Nucleus accumbens (tissue), 56 donors: ENCODE measurements at places on chromosomes 7 and 10.

- no peak for DNase-seq
These were observed 177.7 kb upstream of the PRSS1 start for GRCh38 chr7:142571581-142571980.

DNA sequence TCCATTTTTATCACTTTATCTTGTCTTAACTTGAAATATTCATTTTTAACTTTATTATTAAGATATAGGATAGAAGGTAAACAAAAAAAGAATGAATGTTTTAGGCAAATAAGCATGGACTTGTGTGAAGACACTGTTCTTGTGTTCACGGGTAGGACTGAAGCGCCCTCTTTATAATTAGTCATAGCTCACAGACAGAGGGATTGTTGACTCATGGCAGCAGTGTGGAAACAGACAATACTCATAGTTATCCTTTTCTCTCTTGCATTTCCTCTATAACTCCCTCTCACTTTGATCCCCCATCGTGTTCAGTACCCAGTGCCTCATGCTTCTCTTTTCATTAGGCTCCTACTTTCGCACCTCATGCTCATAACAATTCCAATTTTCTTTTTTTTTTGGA lies 731.8 kb downstream of the PHTF2 start:
- DNase-seq = peak; percentile 32

- no peak for DNase-seq
These were observed 24.6 kb upstream of the GTPBP4 start for GRCh38 chr10:963655-964054.

DNA sequence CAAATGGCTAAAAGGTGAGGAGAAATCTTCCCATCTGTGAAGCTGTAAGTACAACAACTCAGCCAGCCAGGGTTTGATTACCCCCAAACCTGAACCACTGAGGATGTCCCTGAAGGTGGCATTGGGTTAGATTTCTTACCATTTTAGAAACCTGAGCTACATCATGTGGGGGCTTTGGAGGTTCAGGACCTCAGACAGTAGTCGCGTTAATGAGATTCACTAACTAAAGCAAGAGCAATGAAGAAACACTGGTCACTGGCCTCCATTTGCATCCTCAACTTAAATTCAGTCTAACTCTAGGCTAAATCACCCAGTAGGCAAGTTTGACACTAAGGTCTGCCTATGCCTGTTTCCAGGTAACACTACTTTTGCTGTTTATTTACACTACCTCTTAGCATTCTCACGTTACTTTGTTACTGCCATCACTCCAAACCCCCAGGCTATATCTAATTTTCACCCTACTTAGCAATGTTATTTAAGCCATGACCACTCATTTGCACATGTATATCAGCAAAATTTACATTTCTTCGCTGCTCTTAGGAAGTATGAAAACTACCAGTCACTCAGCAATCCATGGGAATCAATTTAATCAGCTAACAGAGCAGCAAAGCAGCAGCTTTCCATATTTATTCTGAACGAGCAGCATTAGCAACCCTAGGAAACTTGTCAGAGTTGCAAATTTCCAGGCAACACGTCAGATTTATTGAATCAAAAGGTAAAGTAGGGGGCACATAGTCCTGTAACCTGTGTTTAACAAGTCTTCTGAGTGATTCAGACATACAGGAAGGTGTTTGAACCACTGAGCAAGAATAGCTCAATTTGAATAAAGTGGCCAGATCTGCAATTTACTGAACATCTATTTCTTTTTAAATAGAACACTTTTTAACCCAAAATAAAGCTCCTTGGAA lies 788.4 kb upstream of the SORCS1 start:
- no peak for DNase-seq

DNA sequence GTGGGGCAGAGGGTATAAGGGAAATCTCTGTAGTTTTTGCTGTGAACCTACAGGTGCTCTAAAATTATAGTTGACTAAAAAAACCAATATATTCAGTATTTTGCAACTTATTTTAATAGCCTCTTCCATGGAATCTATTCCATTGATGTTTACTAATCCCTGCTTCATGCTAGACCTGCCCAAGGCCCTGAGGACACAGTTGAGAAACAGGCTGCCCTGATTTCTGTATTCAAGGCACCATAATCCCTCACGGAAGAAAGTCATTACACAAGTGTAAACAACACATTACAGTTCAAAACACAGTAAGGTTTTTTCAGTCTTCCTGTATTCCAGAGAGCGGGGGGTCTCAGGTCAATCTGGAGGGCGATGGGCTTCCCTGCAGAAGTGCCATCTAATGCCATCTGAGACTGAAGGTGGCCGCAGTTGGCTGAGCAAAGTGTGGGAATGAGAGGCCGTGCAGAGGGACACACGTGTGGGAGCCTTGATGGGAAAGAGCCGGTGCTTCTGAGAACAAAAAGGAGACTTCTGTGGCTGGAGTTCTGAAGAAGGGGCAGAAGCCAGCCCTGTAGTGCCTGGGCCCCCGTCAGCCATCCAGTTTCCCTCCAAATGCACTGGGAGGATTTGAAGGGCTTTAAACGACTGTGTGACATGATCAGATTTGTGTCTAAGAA lies 146.9 kb downstream of the PTPN20 start:
- no peak for DNase-seq

GRCh38 chr7:16404636-16405035 lies 16.7 kb downstream of the CRPPA start:
- no peak for DNase-seq

- no peak for DNase-seq
These were observed 34.0 kb downstream of the LUC7L2 start for GRCh38 chr7:139393621-139394211.

DNA sequence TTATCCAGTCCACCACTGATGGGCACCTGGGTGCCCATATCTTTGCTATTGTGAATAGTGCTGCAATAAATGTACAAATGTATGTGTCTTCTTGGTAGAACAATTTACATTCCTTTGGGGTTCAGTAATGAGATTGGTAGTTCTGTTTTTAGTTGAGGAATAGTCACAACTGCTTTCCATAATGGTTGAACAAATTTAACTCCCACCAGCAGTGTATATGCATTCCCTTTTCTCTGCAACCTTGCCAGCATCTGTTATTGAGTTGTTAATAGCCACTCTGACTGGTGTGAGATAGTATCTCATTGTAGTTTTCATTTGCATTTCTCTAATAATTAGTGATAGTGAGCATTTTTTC lies 27.8 kb downstream of the COA1 start:
- DNase-seq = no peak
